HEK293T (cell line): ENCODE measurements at places on chromosomes 7 and 10.

- no peak for DNase-seq
Measured at GRCh38 chr7:56538541-56539429, 422.6 kb upstream of the NUPR2 start.

DNA sequence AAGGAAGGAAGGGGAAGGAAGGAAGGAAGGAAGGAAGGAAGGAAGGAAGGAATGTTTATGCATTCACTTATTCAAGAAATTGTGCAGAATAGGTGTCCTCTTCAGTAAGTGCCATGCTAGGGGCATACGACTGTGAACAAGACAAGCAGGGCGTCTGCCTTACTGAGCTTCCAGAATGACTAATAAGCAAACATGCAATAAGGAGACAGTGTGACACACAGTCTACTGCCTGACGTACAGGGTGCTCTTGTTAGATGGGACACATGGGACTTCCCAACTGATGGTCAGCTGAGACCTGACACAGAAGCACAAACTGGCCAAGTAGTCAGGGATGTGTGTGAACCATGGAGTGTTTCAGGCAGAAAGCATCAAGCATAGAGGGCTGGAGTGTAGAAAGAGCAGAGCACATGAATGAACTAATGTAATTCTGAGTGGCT, 18.2 kb downstream of the DNAJC12 start:
- DNase-seq: no peak

GRCh38 chr10:80655898-80656297, 118.2 kb downstream of the SH2D4B start:
- no peak for DNase-seq

- no peak for DNase-seq
Measured at GRCh38 chr7:151068069-151068773, 8.8 kb downstream of the SLC4A2 start.

- no peak for DNase-seq
Measured at GRCh38 chr7:156777364-156778069, 115.5 kb downstream of the LMBR1 start.

DNA sequence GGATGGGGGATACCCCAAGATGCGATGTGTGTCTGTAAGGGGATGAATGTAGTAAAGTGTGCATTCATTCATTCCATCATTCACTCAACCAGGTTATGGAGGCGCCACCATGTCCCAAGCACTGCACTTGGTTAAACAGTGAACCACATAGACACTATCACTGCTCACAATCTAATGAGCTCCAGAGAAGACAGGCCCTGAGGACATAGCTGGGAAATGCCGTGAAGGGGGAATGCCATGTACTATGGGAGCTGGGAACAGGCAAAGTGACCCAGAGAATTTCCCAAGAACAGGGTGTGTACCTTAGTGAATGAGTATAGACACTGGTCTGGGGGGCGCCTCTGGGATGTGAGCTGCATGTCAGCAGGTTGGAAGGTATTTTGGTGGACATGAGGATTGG, 44.5 kb upstream of the LBX1 start:
- no peak for DNase-seq

- DNase-seq: no peak
Measured at GRCh38 chr10:72013202-72013945, 49.2 kb downstream of the CHST3 start.

DNA sequence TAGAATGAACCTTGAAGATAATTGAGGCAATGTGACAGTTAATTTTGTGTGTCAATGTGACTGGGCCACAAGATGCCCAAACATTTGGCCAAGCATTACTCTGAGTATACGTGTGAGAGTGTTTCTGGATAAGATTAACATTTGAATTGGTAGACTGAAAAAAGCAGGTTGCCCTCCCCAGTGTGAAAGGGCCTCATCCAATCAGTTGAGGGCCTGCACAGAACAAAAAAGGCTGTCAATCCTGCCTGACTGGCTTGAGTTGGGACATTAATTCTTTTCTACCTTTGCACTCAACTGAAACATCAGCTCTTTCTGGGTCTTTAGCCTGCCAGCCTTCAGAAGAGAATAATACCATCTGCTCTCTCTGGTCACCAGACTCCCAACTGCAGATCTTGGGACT, 56.6 kb upstream of the PDE1C start:
- no peak for DNase-seq

- no peak for DNase-seq
Measured at GRCh38 chr7:30331338-30331737, 46.9 kb downstream of the ZNRF2 start.

DNA sequence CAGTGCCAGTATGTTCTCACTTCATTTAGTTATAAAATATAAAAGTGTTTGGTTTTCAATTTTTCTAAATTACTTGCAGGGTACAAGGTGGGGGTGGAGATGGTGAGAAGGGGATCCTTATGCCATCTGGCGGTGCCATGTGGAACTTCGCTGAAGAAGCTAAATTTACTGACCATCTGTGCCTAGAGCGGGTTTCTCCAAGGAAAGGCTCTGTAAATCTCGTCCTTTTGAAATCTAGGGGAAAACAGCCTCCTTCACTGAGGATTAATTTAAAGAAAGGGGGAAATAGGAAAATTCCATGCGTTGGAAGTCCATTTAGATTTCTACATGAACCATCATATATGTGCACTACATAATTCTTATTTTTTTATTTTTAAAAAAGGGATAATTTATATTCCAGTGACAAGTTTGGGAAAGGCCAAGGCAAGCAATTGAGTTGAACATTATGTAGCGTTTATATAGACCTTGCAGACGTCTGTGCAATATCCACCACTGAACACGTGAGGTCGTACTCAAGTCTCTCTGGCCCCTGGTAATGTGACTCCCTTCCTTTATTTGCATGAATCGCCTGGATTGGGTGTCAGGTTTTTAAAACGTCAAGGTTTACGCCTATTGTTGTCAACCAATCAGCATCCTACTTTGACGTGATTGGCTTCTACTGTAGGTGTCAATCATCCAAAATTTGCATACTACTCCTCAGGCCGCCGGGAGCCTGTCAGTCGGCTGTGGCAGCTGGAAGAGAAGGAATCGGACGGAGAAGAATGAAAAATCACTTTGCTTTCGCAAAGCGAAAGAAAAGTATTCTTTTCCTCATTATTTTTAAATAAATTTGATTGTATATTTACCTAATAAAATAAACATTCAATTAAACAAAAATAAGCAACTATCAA, 297.1 kb upstream of the NFE2L3 start:
- DNase-seq: peak; percentile 77

DNA sequence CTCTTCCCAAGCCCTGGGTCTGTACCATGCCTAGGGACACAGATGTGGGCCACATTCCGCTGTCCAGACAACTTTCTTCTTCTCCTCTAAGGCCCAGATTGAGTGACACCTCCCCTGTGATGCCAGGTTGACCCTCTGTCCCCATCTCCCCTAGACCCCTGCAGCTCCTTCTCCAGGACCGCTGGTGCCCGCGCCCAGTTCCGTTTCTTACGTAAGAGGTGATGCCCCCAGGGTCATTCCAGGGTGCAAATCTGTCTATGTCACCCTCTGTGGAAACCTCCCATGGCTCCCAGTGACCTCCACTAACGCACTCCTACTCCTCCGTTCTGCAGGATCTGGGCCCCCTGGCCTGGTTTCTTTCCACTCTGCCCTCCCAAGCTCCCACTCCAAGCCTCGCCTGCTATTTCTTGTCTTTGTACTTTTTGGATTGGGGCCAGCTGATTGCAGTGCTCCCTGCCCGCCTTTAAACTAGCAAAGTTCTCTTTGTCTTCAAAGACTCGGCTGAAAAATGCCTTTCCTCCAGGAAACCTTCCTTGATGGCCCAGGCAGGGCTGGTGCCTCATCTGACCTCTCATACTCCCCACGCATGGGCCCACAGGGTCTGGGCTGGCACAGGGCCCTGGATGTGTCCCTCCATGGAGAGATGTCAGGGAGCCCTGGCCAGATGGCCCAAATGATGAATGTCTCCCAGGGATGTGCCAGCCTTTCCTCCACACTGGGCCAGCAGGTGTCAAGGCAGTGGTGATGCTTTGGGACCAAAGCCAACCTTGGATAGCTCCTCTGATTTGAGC, 21.3 kb upstream of the ELN start:
- DNase-seq: no peak

- no peak for DNase-seq
Measured at GRCh38 chr7:91082038-91082437, 182.2 kb upstream of the FZD1 start.

- DNase-seq: no peak
Measured at GRCh38 chr7:98291717-98292116, 10.2 kb downstream of the BRI3 start.

- no peak for DNase-seq
Measured at GRCh38 chr7:5457245-5457735, 33.7 kb upstream of the TNRC18 start.
